Astrocyte of the hippocampus (primary cell): ENCODE measurements at places on chromosomes 13 and 19.

GRCh38 chr19:8569066-8569771 is 8.0 kb downstream of the MYO1F start:
- peak; percentile 94 for DNase-seq

- no peak for DNase-seq
Measured at GRCh38 chr13:44410328-44410859, 36.8 kb downstream of the SERP2 start.

DNA sequence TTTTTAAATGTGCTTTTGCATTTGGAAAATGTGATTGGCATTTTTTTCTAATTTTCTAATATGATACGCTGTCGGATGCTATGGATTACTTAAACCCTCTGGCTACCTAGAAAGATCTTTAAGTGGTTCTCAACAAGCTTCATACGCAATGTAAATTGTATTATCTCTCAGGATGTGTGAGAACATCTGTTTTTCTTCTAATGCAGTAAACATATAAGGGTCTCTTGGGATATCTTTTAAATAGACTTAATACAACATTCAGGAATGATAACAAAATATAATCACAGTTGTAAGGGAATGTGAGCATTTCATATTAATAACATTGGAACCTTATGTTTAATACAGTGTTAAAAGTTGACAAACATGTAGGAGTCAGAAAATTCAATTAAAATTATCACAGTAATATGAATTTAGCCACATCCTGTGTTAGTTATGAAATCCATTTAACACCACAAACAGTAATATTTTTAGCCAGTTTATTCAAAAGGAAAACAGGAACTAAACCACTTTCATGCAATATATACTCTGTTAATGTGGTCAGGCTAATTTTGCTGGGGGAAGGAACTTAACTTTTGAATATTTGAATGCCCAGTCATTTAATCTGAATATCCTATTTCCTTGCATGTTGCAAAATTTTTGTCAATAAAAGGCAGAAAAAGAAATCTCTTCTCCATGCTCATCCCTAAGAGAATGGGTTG is 15.0 kb upstream of the ALOX5AP start:
- no peak for DNase-seq

- DNase-seq = no peak
Measured at GRCh38 chr19:49271080-49271753, 53.8 kb downstream of the SLC6A16 start.

DNA sequence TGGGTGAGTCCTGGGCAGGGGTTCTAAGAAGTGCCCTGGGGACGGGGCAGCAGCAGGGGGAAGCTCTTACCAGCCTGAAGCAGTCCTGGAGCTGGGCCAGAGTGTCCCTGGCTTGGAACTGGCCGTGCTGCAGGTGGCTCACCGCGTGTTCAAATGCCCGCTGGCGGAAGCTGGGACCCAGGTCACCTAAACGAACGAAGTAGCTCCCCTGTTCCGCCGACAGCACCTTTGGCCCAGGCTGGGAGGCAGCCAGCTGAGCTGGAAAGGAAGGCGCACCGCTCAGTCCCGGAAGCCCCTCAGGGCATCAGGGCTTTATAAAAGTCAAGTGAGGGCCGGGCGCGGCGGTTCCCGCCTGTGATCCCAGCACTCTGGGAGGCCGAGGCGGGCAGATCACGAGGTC is 9.6 kb downstream of the PLIN4 start:
- no peak for DNase-seq

DNA sequence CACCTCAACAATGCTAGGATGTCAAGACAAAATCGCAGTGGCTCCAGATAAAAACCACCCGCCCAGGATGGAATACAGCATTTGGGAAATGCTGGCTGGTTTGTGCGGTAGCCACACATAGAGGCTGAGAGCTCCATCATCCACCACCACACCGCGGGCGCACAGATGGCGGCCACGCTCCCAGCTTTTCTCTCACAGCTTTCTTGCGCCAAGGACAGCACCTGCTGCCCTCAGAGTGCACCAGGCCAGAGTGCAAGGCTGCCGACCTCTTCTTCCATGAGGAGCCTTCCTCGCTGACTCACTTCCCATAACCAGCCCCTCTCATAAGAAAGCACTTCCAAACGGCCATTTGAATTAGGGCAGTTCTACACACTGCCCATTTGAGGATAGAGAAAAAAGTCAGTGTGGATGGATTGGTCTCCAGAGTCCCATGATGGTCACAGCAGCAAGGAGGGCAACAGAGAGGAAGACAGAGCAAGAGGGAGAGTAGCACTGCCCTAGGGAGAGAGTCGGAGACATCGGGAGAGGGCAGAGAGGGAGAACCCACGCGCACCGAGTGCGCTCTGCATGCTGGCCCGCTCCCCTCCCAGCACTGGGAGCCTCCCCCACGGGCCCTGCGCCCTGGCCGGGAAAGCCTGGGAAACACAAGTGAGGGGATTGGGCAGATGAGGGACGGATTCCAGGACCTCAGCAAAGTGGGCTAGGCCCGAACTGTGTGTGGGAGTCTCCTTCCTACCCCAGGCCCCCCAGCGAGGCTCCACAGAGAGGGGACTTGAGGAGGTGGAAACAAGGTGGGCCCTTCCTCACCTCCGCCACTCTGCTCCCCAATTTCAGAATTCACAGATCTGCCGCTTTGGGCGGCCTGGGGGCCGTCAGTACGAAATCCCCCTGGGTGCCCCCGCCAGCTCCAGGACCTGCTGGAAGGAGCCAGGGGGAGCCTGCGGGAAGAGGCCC is 156.9 kb downstream of the USP12 start:
- no peak for DNase-seq

DNA sequence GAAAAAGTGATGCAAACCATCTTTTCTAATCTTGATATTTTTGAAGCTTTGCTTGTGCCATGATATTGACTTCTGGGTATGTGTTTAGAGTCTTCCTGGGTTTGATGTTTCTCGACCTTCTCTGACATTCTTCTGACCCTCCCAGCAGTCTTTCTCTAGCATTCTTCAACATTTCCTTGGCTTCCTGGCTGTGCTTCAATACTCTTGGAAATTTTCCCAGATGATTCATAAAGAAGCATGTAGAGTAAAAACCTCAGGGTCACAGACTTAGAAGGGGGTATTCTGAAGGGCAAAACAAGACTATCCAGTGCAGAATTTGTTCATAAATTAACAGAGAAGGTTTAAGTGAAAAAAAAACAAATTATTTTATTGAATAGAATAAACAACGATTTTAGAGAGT is 946.3 kb upstream of the PCDH9 start:
- DNase-seq = peak; percentile 90

DNA sequence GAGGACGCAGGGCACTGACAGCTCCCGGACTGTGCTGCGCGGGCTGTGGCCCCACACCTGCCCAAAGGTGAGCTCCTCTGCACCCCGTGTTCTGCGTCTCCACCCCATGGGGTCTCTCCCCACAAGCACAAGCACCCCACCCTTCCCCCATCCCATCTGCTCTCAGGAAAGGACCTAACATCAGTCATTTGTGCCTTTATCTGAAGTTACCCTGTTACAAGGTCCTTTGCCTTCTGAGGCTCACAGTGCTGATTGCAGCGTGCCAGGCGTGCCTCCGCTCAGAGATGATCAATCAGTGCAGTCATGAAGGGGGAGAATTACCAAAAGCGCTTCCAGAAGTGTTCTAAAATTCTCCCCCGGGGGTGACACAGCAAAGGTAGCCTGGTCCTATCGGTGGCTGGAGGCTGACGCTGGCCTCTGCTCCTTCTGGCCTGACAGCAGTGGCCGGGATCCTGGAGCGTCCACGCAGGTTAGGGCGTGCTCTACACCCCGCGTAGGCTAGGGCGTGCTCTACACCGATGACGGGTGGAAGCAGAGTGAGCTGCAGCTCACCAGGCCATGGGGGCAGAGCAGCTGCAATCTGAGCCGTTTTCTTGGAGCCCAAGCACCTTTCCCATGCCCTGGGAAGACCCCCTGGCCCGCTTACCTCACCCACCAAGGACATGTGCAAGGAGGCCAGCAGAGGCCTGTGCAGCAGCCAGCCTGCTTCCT is 84.7 kb upstream of the TM9SF2 start:
- DNase-seq = no peak

DNA sequence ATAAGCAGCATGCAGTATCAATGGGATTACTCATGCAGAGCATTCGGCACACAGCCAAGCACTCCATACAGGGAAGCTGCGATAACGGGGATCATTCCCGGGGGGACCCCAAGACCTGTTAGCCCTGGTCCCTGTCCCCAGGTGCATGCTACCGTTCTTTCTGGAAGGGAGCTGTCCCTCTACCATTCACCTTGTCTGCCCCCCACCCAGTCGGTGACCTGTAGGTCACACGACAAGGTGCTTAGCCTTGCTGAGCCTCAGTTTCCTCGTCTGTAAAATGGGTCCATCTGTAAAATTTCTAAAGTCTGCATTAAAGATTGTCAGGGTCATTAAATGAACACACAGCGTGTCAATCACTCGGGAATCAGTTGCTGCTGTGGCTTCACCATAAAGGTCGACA is 6.8 kb upstream of the ACP7 start:
- no peak for DNase-seq

- no peak for DNase-seq
Measured at GRCh38 chr13:78977311-78977710, 318.4 kb upstream of the OBI1 start.

DNA sequence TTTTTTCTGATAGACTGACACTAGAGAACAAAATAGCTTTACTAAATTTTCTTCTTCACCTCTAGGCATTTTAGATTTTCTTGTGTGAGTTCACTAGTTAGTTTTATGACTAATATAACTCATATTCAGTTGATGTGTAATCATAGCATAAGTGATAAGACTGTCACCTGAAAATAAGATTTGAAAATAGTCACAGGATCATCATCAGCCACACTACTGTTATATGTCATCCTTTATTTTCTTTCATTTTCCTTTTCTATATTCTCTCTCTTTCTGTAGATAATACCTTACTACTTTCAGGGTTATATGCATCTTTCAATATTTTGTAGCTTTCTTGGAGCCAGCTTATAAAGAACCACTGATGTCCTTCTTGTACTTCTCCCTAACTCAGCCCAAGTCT is 292.6 kb downstream of the TDRD3 start:
- no peak for DNase-seq

DNA sequence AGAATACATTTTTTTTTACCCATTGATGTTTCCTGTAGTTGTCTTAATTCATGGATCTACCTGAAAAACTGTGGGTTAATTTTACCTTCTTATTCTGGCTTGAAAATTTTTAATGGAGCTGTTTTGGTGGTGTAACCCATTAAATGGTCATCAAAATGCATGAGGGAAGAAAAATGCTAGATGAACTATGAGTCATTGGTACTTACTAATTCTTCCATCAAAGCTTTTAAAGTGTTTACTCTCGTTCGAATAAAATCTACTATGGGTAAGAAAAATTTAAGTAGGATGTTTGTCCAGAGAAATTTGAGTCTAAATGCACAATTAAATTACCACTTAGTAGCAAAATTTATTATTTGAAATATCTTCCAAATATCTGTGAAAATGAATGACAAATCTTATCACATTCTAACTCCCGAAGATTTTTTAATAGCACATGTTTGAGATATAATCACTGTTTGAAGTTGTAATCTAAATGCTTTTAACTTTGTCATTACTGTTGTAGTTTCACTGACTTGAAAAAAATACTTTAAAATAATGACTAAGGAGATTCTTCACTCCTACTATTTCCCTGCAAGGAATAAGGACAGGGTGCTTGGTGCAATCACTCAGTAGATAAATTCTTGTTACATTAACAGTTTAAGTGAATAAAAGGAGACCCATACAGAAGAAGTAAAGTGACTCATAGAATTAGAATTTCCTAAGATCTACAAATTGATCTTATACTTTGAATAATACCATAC is 437.7 kb downstream of the IRS2 start:
- DNase-seq = peak; percentile 49

GRCh38 chr13:40786568-40786996 is 2.8 kb upstream of the SLC25A15 start:
- DNase-seq = no peak

DNA sequence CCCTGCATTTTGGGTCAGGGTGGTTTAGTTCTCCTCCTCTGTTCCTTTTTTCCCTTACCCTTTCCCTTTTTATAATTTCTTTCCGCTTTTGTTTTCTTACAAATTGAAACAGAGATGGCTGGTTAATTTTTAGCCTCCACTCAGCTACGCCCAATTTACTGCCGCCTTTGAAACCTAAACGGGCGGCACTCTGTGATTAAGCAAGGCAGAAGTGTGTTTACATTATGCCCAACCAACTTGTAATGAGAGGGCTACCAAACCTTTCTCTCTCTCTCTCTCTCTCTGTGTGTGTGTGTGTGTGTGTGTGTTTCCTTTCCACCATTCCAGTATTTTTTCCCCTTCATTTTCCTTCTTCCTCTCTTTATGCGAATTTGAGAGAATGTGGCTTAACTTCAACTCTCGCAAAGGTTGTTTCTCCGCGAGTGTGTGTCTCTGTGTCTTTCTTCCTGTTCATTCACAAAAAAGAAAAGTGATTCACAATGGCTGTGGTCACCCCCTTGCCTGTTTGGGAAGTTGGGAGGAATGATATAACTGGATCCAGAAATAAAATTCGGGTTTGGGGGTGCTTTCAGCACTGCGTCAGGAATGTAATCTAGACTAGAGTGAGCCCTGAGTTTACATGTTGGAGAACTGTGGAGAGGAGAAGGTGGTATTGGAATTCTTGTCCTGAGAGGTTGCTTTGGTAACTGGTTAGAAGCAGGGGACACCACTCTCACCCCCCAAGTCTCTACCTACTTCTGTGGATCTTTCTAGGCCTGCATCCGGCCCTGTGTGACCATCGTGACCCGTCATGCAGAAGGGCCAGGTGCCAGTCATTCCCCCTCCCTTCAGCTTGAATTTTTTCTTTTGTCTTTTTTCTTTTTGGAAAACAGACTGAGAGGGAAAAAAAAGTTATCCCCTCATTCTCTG is 31.4 kb downstream of the NFIX start:
- peak; percentile 56 for DNase-seq

- DNase-seq = no peak
Measured at GRCh38 chr13:58879114-58879513, 1247.6 kb downstream of the PCDH17 start.

- DNase-seq = no peak
Measured at GRCh38 chr19:50906217-50906616, 5.0 kb downstream of the KLK4 start.

- no peak for DNase-seq
Measured at GRCh38 chr13:91056746-91057145, 290.7 kb upstream of the MIR17HG start.

DNA sequence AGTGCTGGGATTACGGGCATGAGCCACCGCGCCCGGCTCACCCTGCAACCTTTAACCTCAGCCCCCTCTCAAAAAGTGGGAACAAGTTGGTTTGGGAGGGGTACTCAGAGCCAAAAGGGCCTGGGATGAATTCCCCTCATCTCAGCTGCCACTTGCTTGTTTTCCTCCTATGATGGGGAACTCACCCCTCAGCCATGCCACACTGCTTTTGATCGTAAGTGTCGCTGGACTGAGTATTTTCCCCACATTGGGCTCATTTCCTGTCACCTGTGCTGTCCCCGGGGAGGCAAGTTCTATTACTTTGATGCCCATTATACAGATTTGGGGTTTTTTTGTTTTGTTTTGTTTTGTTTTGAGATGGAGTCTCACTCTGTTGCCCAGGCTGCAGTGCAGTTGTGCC is 6.5 kb downstream of the R3HDM4 start:
- no peak for DNase-seq
